ENCODE measurements at places on chromosomes 16 and 17. TPM values are rescaled to one million over a fixed set of nuclear protein-coding genes. Genes with fewer than 3 reads are reported as not detected.

- no peak for DNase-seq
Observed at GRCh38 chr16:28537076-28537475, 1.7 kb downstream of the NUPR1 start.

DNA sequence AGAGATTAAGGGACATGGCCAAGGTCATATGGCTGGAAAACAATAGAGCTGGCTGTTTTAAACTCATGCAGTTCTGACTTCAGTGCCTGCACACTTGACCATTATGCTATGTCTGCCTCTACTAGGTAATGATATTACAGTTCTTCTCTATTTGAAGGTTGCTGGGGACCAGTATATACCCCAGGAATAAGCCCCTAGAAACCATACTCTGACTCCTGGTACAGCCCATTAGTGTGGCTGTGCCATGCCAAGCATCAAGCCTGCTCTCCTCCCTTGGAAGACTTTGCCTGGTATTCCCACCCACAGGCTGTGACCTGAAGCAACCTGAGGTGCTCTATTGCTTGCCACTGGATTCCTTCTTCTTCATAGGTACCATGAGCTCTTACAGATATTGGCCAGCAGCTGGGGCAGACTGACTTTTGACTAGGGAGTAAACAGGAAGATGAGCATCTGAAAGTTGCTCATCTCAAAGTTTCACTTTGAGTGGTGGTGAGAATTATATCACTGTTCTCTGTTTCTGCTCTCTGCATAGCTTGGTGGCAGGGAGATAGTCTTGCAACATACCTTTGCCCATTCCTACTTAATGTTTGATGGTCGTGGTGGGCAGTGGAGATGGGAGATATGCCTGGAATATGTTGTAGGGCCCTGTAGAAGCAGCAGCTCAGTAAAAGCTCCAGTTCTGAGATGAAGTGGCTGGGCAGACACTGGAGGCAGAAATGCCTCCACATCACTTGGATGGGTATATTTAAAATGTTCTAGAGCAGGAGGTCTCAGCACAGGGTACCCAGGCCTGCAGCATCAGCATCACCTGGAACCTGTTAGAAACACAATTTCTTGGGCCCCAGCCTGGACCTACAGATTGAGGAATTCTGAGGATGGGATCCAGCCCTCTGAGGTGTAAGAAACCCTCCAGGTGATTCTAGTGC is 274.7 kb downstream of the HS3ST4 start:
- DNase-seq, result no peak

- peak; percentile 64 for DNase-seq
Observed at GRCh38 chr17:7217113-7217987, 2.3 kb downstream of the DLG4 start.

The CACNG1 gene
- total RNA-seq, result not detected

The ABCA6 gene
- 29.7 TPM for total RNA-seq

The GALR2 gene
- total RNA-seq, result not detected

Measured in Right ventricle myocardium superior (tissue), 1 donor.